ENCODE measurements at places on chromosomes 16 and 17.
A peak's percentile ranks its signal among the peaks of the same experiment; 100 is the strongest.

GRCh38 chr16:66717112-66717675, 20.7 kb upstream of the CMTM4 start:
- peak; percentile 73 for DNase-seq

DNA sequence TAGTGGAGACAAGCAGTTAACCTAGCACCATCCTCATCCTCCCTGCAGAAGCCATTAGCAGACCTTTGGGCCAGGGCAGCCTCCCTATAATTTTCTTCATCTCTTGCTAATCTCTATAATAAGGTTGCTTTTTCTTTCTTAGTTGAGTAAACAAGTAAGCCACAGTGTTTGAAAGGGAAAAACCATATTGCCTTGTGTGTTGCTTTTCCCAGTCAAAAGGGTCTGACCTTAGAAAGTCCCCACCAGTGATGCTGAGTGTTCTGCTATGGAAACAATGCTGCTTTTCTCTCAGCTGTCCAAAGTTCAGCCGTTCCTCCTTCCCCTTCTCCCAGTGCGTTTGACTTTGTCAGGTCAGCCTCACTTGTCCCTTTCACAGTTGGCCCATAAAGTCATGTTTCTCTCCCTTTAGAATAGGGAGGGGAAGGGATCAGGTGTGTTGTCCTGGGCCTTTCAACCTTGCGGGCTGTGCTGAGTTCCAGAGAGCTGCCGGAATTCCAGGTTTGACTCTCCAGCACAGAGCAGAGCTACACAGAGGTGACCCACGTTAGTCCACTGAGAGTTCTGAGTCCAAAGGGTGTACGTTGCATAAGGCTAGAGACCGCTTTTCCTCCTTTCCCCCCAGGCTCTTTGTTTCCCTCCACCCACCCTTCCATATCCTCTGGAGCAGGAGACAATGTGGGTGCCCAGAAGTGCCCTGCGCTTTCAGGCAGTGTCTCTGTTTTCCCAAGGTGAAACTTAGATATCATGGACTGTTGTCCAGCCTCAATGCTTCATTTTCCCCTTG, 15.9 kb upstream of the CLEC18C start:
- peak; percentile 15 for DNase-seq

GRCh38 chr17:48068491-48068961, 20.4 kb downstream of the NFE2L1 start:
- no peak for DNase-seq

DNA sequence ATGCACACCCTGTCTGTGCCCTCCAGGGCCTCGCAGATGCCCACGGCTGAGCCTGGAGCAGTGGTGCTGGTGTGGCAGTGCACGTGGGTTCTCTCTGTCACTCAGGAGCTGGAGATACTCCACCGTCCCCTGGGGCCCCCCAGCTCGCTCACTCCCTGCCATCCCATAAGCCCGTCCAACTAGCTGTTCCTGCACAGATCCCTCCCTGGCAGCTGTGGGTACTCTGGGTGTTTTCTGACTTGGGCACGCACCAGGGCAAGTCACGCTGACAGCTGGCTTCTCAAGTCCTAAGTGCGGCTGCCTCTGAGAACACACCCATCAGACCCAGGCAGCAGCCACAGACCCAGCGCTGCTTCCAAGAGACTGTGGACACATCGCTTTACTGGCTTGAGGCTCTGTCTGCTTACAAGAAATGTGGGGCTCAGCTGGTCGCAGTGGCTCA, 25.4 kb upstream of the ITGB4 start:
- DNase-seq: no peak

DNA sequence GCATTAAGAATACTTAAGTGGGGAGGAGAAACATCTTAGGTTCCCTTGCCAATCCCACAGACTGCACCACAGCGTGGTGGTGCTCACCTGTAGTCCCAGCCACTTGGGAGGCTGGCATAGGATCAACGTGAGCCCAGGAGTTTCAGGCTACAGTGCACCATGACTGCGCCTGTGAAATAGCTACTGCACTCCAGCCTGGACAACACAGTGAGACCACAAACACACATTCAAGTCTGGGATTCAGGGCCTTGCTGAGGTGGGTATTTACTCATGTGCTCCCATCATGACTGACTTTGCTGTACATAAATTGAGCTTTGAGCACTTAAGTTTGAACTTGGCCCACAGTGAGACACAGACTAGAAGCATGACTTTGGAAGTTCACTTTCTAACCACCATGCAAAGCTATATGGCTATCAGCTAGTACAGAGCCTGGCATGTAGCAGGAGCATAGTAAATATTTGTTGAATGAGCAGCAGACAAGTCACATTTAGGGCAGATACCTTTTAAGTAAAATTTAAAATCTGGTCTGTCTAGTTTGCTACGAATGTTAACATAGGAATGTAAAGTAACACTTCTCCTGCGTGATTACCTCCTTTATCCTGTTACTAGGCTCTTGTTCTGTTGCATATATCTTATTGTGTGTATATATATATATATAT, 33.5 kb downstream of the CEP95 start:
- no peak for DNase-seq

DNA sequence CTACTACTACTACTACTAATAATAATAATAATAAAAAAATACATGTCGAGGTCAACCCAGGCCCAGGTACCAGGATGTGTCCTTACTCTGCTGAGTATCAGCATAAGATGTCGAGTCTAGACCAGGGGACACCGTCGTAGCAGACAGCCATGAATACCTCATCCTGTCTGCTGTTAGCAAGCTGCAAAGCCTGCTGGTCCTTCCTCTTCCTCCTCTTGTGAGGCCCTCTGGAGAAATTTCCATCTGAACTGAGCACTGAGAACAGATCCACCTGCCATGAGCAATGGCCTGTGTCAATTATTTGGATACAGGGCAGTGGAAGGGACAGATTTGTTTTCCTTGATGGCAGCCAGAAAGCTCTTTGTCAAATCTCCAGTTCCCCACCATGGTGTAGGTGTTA, 168.5 kb downstream of the XYLT1 start:
- DNase-seq: no peak

- DNase-seq: no peak
These were observed 1.0 kb downstream of the HOXB8 start for GRCh38 chr17:48613862-48614694.

GRCh38 chr17:75530837-75531720, 5.6 kb downstream of the LLGL2 start:
- no peak for DNase-seq

DNA sequence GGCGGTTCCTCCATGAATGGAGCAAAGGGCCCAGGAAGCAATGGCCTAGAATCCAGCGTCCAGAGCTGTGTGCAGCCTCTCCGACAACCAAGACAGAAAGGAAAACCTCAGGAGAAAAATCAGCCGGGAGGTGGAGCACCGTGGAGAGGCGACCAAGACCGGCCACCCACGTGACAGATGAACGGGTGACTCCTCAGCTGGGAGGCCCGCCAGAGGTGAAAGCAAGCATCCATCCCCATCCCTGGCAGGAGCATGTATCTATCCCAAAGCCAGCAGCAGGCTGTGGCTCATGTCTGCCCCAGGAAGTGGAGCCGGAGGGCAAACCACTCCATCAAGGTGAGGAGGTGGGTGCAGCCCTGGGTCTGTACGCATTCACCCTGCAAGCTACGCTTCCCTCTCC, 52.1 kb downstream of the FOXL1 start:
- DNase-seq: no peak

DNA sequence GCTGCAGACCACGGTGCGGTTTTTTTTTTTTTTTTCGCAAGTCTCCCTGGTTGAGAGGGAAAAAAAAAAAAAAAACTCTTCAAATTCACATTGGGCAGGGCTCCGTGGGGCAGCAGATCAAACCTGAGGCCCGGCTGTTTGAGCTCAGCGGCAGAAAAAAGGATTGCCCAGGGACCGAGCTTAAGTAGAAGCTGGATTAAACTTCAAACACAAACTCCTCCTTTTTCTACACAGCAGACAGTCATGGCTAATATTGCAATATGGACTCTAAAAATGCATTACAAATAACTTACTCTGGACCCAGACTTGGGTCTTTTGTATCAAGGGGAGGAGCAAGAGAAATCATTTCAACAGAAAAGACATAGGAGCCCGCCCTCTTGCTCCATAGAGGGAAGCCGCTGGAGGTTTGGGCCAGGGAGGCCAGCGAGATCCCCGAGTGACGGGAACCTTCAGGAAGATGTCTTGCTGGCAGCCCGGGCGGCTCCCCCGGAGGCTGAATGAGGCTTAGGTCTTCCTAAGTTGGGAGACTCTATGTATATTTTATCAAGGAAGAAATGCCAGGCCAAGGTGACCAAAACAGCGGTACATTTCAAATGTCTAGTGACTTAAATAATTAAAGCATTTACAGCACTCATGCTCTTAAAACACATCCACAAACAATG, 167.7 kb downstream of the ZNF423 start:
- DNase-seq: no peak

Data from HTR-8/SVneo (cell line).